Activated naive CD4-positive, alpha-beta T cell (primary cell): ENCODE measurements at places on chromosomes 7 and 10.

- no peak for DNase-seq
Measured at GRCh38 chr7:134949171-134949570, 37.1 kb upstream of the AGBL3 start.

GRCh38 chr10:28805390-28805789 is 128.1 kb downstream of the BAMBI start:
- no peak for DNase-seq

DNA sequence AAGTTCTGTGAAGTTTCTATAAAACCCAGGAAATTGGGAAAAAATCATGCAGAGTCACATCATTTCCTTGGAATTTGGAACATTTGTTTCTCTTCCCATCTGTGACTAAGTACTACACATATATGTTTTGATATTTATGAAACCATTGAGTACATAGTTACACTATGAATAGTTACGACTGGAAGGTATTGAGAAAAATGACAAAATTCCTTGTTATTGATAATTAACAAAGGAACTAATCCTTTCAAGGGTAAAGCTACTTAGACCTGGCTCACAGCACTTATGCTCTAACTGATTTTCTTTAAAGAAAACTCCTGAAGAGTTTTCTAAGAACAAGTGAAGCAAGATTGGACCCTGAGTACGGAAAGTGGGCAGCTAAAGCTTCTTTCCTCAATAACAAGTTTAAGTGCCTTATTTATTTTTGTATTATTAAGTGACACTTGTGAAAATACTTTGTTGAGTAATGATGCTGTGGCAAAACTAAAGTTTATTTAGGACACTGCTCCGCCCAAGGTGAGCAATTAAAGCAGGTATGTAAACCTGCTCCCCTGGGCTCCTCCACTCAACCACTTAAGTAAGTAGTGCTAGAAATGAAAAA is 12.0 kb upstream of the GLCCI1 start:
- DNase-seq, result no peak

- DNase-seq, result no peak
Measured at GRCh38 chr7:32516551-32517100, 21.3 kb downstream of the AVL9 start.

GRCh38 chr10:102313221-102313896 is 68.0 kb downstream of the GBF1 start:
- no peak for DNase-seq

DNA sequence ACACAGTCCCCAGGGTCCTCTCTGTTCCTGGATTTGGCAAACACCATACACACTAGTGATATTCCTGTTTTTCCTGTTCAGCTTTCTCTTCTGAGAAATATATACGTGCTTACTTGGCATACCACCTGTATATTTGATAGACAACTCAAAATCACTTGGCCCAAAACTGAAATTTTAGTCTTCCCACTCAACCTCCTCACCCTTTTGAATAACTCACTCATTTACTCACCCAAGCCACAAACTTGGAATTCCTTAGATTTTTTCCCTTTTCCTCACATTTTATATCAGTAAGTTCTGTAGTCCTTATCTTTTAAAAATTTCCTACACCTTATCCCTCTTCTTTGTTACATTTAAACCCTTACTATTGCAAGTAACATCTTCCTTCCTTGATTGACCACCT is 143.4 kb downstream of the PPP1R3A start:
- DNase-seq, result no peak
